ENCODE measurements at places on chromosomes 4 and X.

DNA sequence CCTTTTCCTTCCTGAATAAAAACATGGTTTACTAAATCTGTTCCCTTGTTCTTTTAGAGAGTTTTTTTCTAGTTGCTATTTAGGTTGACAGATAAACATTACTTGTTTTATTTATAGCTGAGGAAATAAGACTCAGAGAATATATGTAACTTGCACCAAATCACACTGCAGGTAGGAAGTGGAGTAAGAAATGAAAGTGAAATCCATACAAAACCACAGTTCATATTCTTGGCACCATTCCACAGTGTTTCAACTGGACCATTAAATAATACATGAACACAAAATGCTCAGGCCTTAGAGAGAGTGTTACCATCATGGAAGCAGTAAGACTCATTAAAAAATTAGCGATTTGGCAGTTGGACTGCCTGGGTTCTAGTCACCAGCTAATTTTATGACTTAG lies 326.9 kb upstream of the SLIT2 start:
- DNase-seq = no peak

- DNase-seq = no peak
Observed at GRCh38 chr4:41057467-41057866, 156.9 kb downstream of the APBB2 start.

GRCh38 chrX:55907968-55908607 lies 190.5 kb downstream of the RRAGB start:
- DNase-seq = no peak

DNA sequence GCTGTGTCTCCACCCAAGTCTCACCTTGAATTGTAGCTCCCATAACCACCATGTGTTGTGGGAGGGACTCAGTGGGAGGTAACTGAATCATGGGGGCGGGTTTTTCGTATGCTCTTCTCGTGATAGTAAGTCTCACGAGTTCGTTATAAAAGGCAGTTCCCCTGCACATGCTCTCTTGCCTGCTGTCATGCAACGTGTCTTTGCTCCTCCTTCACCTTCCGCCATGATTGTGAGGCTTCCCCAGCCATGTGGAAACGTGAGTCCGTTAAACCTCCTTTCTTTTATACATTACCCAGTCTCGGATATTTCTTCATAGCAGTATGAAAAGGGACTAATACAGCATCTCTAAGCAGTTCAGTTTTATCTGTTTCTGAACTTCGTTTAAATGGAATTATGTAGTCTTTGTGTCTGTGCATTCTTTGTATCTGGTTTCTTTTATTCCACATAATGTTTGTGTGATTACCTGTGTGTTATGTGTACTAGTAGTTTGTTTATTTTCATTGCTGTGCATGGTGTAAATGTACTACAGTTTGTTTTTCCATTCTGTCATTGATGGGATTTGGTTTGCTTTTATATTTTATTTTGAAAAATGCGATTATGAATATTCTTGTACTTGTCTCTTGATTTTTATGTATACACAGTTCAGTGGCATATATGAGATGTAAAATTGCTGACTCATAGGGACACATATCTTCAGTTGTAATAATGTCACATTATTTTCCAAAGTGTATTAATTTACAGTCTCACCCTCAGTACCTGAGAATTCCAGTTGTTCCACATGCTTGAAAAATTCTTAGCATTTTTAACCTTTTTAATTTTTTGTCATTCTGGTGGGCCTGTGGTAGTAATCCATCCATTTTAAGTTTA lies 304.9 kb downstream of the GBA3 start:
- no peak for DNase-seq

DNA sequence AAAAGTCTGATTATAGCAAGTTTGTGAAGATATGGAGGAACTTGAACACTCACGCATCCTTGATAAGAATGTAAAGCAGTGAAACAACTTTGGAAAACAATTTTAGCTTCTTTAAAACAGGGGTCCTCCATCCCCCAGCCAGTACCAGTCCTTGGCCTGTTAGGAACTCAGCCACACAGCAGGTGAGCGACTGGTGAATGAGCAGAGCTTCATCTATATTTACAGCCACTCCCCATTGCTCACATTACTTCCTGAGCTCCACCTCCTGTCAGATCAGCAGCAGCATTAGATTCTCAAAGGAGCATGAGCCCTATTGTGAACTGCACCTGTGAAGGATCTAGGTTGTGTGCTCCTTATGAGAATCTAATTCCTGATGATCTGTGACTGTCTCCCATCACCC lies 530.3 kb upstream of the PRKX start:
- no peak for DNase-seq

- DNase-seq = no peak
Observed at GRCh38 chr4:80219301-80220025, 22.2 kb downstream of the PRDM8 start.
